ENCODE measurements at places on chromosomes 16 and 17.

- H3K36me3 ChIP-seq = no peaks in the 10 kb centered on the region
- no peak for DNase-seq
- no peak overlapping the region for H3K4me3 ChIP-seq
- no peak overlapping the region for H3K27ac ChIP-seq
- H3K27me3 ChIP-seq = no peaks in the 10 kb centered on the region
- peaks cover 12% of the 10 kb centered on the region for H3K4me1 ChIP-seq
Observed at GRCh38 chr17:78899361-78900260, 3.4 kb downstream of the CEP295NL start.

GRCh38 chr16:47660540-47660939, 199.4 kb downstream of the PHKB start:
- H3K36me3 ChIP-seq = peaks cover 31% of the 10 kb centered on the region
- no peaks in the 10 kb centered on the region for H3K27me3 ChIP-seq
- DNase-seq = no peak
- H3K27ac ChIP-seq = no peak overlapping the region

- H3K27ac ChIP-seq = peak overlapping the region; percentile 80
- DNase-seq = peak; percentile 37
- peaks cover 50% of the 10 kb centered on the region for H3K4me1 ChIP-seq
- peaks cover 28% of the 10 kb centered on the region for H3K36me3 ChIP-seq
- H3K4me3 ChIP-seq = peak overlapping the region; percentile 88
- H3K27me3 ChIP-seq = peaks cover 15% of the 10 kb centered on the region
Observed at GRCh38 chr17:78359321-78359996, 418 bp downstream of the SOCS3 start.

DNA sequence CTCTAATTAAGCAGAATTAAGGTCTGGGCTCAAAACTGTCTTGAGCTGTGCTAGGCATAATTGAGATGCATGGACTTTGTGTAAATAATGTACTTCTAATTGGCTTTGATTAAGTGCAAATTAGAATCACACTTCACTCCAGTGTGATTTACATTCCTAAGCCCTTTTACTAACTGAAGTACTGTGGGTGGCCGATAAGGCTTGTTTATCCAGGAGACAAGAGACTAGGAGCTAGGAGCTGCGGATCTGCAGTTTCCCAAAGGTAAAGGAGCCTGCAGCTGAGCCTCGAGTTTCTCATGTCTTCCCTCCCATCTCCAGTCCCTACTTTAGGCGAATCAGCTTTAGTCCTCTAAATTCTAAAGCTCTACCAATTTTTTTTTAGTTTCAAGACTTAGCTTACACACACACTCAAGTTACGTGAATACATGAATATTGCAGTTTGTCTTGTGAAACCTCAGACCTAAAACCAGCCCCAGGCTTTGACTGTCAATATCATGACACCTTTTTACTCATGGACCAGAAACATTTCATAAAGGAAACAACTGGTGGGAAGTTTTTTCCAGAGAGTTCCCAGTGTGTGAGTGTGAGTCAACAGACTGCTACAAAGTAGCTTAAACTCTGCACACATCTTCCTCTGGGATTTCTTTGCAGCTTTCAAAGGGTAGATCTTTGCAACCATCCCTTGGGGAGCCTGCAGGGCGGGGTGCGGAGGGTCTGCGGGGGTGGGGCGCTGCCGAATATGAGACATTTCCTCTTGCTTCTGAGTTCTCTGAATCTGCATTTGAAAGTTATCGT, 113.9 kb upstream of the TBX2 start:
- no peak for DNase-seq
- no peak overlapping the region for H3K27ac ChIP-seq
- H3K27me3 ChIP-seq = no peaks in the 10 kb centered on the region
- H3K4me1 ChIP-seq = peaks cover 12% of the 10 kb centered on the region
- no peak overlapping the region for H3K4me3 ChIP-seq

- H3K36me3 ChIP-seq = peaks cover 71% of the 10 kb centered on the region
- no peaks in the 10 kb centered on the region for H3K27me3 ChIP-seq
- peak overlapping the region; percentile 70 for H3K27ac ChIP-seq
- H3K4me3 ChIP-seq = no peak overlapping the region
- DNase-seq = no peak
- peaks cover 5% of the 10 kb centered on the region for H3K4me1 ChIP-seq
Observed at GRCh38 chr16:68300734-68301459, 9.8 kb downstream of the SLC7A6OS start.

GRCh38 chr17:40112718-40113109, 9.1 kb upstream of the MSL1 start:
- peak overlapping the region; percentile 83 for H3K4me3 ChIP-seq
- no peaks in the 10 kb centered on the region for H3K36me3 ChIP-seq
- DNase-seq = no peak
- peaks cover 2% of the 10 kb centered on the region for H3K27me3 ChIP-seq
- peak overlapping the region; percentile 94 for H3K27ac ChIP-seq

- no peaks in the 10 kb centered on the region for H3K4me1 ChIP-seq
- peaks cover 7% of the 10 kb centered on the region for H3K27me3 ChIP-seq
- H3K27ac ChIP-seq = no peak overlapping the region
- no peak overlapping the region for H3K4me3 ChIP-seq
Observed at GRCh38 chr16:27977966-27978365, 85.5 kb downstream of the GSG1L start.

DNA sequence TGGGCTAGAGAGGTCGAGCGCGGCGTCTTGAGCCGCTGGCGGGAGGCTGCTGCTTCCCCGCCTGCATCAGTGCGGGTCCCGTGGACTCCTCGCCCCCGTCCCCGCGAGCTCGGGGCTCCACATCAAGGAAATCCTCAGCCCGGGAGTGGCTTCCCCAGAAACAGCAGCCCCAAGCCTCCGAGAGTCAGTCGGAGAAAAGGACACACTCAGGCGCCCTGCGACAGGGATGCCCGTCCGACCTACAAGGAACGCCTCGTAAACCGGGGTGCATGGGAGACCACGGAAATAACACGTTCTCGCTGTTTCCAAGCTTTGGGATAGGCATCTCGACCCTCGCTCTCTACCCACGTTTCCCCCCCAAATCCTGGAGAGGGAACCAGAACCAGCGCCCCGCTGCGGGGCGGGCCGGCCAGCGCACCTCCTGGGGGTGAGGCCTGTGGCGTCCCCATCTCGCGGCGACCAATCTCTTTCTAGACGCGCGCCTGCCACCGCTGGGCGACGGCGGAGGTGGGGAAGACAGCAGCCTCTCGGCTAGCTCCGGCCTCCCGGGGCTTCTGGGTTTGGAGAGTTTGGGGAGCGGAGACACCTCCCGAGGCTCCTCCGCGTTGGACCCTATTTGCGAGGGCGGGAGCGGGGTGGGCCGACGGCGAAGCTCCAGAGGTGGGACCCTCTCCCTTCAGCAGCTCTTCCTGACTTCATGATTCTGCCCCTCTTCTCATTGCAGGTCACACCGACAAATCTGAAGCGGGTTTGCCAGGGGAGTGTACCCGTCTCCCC, 759 bp upstream of the TP53I13 start:
- H3K36me3 ChIP-seq = no peaks in the 10 kb centered on the region
- H3K27ac ChIP-seq = peak overlapping the region; percentile 95
- peaks cover 32% of the 10 kb centered on the region for H3K4me1 ChIP-seq
- DNase-seq = peak; percentile 84
- H3K27me3 ChIP-seq = no peaks in the 10 kb centered on the region

GRCh38 chr17:30308406-30308805, 16.7 kb upstream of the BLMH start:
- no peaks in the 10 kb centered on the region for H3K36me3 ChIP-seq
- H3K4me3 ChIP-seq = no peak overlapping the region

DNA sequence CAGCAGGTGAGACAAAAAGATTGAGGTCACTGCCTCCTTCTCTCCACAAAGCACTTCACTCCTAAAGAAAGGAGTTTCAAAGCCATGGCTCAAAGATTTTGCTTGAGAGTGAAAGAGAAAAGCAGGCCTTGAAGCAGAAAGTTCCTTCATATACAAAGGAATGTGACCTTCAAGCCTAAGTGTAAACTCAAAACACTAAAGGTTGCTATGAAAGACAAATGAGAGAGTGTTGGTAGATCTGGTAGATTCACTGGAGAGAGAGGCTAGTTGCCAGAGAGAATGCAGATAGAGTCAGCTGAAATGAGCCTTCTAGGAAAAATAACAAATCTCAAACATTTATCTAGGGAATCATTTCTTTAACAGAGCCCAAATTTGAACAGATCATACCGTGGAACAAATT, 305.2 kb downstream of the CDH8 start:
- no peak for DNase-seq
- H3K27ac ChIP-seq = no peak overlapping the region
- no peak overlapping the region for H3K4me3 ChIP-seq
- H3K27me3 ChIP-seq = no peaks in the 10 kb centered on the region

GRCh38 chr16:80846275-80846674, 41.9 kb upstream of the CDYL2 start:
- H3K27me3 ChIP-seq = peaks cover 4% of the 10 kb centered on the region
- DNase-seq = no peak
- no peak overlapping the region for H3K4me3 ChIP-seq
- no peak overlapping the region for H3K27ac ChIP-seq
- no peaks in the 10 kb centered on the region for H3K4me1 ChIP-seq
- no peaks in the 10 kb centered on the region for H3K36me3 ChIP-seq

GRCh38 chr16:4142268-4142667, 26.0 kb upstream of the ADCY9 start:
- peaks cover 5% of the 10 kb centered on the region for H3K4me1 ChIP-seq
- no peak overlapping the region for H3K27ac ChIP-seq
- peaks cover 5% of the 10 kb centered on the region for H3K27me3 ChIP-seq
- no peak for DNase-seq
- H3K4me3 ChIP-seq = no peak overlapping the region
- no peaks in the 10 kb centered on the region for H3K36me3 ChIP-seq

DNA sequence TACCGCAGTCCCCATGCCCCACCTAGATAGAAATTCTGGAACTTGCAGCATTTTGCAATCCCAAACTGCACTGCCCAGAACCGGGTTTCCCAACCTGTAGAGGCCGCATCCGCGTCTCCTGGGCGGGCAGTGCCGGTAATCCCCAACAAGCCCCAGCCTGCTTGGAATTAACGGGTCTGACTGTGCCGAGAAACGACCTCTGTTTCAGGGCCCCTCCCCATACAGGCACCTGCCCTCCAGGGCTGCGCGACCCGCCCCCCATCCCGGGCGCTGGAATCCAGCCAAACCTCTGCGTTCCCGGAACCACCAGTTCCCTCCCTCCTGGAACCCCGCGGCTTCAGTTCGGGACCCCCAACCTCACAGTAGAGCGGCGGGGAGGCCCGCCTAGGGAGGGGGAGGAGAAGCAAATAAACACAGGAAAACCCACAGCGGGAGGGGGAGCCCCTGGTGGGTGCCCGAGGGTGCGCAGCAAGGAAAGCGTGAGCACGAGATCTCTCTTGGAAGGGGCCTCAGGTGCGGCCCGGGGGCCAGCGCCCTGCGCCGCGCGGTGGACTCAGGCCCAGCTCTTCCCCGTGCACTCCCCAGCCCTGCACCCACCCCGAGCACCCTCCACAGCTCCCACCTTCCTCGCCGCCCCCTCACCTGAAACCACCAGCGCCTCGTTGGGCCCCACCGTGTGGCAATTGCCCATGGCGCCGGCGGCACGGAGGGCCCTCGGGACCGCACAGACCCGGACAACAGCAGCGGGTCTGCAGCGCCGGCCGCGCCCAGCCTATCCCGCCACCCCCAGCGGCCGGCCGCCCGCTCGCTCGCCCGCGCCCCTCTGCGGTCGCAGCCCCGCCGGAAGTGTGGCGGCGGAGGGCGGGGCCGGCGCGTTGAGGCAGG, at the start of gene FLOT2:
Gene FLOT2, minus strand, starts transcription at position 850 of the 885 bp plus-strand sequence. Its CDS starts 159 bp downstream, at position 691.
- peaks cover 71% of the 10 kb centered on the region for H3K4me1 ChIP-seq
- DNase-seq = peak; percentile 73
- H3K4me3 ChIP-seq = peak within 1 kb of the TSS; percentile 89
- H3K36me3 ChIP-seq = peaks cover 19% of the 10 kb centered on the region
- H3K27ac ChIP-seq = peak within 1 kb of the TSS; percentile 93

DNA sequence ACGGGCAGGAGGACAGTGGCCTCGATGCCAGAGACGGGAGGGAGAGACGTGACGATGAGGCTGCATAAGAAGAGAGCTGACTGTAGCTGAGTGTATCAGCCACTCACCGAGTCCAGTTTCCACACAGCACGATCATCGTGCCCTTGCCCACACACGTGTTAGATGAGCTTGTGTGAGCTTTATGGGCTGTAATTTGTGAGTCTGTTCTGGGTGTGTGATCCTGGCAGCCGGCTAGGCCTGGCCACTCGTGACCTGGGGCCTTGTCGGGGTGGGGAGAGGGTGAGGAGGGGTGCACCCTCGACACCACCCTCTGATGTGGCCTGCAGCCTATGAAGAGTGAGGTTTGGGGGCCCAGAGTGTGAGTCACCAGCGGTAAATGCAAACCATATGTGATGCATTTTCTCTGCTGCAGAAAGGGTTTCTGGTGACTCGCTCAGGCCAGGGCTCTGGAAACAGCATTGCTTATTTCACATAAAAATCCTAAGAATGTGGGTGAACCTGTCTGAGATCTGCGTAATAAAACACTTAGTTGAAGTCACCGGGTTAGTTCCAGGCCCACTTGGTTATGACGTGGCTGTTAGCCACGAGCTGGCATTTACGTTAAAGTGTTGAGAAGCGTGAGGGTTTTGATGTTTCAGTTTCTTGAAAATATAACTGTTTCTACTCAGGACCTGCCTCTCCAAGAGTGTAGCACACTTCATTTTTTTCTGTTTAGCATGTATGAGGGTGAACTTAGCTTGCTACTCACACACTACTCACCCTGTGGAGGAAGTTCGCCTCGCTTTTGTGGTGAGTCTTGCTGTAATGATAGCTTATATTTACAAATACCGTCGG, 4.2 kb downstream of the METRNL start:
- DNase-seq = peak; percentile 69
- H3K36me3 ChIP-seq = no peaks in the 10 kb centered on the region
- H3K27me3 ChIP-seq = no peaks in the 10 kb centered on the region
- H3K27ac ChIP-seq = peak overlapping the region; percentile 79
- H3K4me3 ChIP-seq = peak overlapping the region; percentile 72

- peaks cover 8% of the 10 kb centered on the region for H3K36me3 ChIP-seq
- DNase-seq = no peak
- H3K4me3 ChIP-seq = no peak overlapping the region
- no peaks in the 10 kb centered on the region for H3K27me3 ChIP-seq
Observed at GRCh38 chr16:87425941-87426340, 33.8 kb downstream of the MAP1LC3B start.

DNA sequence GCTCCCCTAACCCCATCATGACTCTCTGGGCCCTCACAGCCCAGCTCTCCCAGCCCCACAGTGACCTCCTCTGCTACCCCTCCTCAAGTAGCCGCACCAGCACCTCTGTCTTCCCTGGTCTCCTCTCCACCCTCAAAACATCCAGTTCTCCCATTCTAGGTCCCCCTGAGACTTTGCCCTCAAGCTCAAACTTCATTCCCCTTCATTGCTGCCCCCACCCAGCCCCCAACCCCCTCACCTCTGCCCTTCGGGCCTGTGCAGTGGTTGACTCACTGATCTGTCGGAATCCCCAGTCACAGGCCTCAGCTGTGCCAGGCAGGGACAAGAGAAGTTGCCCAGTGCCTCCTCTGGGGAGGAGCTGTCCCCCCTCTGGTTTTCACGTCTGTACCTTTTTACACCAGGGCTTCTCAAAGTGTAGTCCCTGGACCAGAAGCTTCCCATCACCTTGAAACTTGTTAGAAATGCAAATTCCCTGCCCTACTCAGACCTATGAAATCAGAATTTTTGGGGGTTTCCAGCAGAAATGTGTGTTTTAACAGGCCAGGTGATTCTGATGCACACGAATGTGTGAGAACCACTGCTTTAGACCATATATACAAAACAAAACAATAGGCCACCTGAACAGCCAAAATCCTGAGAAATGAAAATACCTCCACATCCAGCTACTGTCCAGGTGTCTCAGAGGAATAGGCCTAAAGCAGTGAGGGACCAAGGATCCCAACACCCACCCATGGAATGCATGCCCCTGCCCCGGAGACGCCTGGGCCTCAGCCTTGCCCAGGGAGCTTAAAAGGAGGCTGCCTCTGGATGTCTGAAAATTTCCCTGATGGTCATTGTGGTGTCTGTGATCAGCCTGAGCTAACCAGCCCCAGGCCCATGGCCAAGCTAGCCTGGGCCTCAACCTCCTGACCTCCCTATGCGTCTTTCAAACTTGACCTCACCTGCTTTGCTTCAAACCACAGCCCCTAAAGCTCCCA, 853 bp upstream of the DOK4 start:
- DNase-seq = no peak
- no peaks in the 10 kb centered on the region for H3K27me3 ChIP-seq
- H3K4me1 ChIP-seq = peaks cover 20% of the 10 kb centered on the region
- no peak overlapping the region for H3K27ac ChIP-seq
- H3K4me3 ChIP-seq = peak overlapping the region; percentile 69
